ENCODE measurements at places on chromosomes 12 and 14.

- DNase-seq = no peak
Measured at GRCh38 chr12:108442067-108442466, 73.0 kb upstream of the FICD start.

DNA sequence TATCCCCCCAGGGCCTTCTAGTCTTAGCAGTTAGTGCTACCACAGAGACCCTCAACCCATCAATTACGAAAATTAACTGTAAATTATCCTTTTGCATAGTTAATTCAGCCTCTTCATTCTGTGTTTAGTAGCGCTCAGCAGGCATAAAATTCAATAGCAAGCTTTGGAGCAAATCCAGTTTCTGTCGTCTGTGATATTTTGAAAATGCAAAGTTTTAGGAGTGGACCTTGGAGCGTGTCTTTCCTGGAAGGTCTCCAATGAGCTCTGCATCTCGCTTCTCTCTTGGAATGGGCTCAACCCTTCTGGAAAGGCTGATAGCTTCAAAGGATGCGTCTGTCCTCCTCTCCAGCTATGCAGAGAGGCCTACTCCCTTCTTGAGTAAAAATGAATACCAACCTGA, 222.9 kb downstream of the SLC15A4 start:
- no peak for DNase-seq

DNA sequence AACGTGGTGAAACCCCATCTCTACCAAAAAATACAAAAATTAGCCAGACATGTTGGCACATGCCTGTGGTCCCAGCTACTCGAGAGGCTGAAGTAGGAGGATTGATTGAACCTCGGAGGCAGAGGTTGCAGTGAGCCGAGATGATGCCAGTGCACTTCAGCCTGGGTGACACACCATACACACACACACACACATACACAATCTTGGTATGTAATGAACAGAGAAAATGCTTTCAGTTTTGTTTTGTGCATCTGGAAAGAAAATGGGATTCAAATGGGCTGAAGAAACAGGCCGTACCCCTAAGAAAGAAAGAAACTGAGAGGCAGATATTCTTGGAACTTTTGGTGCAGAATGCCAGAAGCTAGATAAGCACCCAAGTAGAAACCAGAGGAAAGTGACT, 107.2 kb downstream of the PDE3A start:
- no peak for DNase-seq

GRCh38 chr14:96905065-96905464, 107.9 kb downstream of the VRK1 start:
- DNase-seq = no peak

DNA sequence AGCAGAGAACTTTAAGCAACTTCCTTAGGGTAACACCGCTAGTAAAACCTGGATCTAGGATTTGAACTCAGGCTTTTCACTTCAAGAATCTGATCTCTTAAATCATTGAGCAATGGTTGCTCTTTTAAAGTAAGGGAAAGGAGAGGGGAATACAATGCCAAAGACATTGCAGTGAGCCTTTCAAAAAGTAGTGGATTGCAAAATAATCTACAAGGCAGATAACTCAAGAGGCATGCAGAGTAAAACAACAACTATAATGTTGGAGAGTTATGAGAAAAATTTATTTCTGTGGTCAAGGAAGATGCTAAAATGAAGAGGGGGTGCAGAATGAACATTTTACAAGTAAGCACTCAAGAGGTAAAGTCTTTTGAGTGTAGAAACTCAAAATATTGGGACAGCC, 432.6 kb downstream of the C12orf50 start:
- no peak for DNase-seq

DNA sequence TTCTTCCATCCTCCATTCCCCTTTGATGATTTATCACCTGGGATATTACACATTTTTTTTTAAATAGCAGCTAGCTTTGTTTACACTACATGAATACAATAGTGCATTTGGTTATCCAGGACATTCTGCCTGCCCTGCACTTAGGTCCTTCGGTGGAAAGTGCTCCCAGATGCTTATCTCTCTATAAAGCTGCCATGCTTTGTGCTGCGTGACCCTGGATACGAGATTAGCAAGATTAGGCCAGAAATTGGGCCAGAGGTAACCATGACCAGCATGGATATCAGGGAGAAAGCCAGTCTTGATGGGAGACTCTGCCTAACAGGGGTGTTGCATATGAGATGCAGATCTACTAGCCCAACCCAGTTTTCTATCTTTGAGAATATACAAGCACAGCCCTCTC, 12.1 kb upstream of the KRT83 start:
- DNase-seq = no peak

GRCh38 chr14:62957562-62957961, 87.7 kb downstream of the KCNH5 start:
- no peak for DNase-seq

GRCh38 chr12:104749545-104749944, 208.5 kb downstream of the SLC41A2 start:
- no peak for DNase-seq

DNA sequence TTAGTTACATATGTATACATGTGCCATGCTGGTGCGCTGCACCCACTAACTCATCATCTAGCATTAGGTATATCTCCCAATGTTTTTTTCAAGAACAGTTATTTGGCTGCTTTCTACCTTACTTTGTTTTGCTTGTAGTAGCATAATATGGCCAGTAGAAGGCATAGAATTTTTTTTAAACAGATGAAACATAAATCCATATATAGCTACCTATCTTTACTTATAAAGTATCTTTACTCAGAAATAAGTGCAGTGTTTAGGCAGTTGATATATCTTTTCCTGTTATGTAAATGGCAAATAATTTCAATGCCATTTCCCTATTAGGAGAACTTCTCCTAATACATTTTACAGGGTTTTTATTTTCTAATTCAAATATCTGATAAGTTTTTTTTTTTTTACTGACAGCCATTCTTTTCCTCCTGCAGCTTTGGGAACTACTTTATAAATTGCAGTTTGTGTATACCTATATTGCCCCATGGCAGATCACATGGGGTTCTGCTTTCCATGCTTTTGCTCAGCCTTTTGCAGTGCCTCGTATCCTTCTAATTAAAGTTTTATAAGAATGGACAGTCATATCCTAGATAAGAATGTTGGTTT, 143.1 kb downstream of the PCNX1 start:
- no peak for DNase-seq

- DNase-seq = no peak
Measured at GRCh38 chr14:26128931-26129671, 468.7 kb downstream of the NOVA1 start.
